ENCODE measurements at places on chromosomes 11 and 22.

DNA sequence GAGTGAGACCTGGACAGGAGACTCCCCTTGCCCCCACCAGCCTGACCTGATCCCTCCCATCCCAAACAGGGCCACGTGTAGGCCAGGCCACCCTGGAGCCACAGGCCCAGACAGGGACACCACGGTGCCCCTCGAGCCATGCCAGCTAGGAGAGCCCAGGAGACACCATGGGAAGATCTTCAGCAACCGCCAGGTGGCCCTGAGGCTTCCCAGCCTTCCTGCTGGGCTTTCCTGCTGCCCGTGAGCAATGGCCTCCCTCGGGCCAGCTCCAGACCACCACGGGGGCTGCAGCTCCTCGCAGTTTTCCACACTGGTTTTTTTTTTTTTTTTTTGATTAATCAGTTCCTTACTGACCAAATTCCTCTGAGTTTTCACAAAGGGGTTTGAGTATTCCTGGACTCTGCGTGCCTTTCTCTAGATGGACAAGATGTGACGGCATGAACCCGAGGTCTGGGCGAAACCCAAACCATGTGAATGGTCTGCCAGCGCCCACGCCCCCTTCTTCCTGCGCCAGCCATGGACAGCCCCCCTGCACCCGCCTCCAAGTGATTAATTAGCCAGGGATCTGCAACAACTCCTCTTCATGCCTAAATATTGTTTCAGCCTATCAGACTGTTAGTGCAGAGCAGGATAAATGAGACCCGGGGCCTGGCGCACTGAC lies 40.9 kb downstream of the TBX1 start:
- DNase-seq = no peak

- no peak for DNase-seq
Measured at GRCh38 chr11:129273944-129274711, 82.0 kb upstream of the ARHGAP32 start.

DNA sequence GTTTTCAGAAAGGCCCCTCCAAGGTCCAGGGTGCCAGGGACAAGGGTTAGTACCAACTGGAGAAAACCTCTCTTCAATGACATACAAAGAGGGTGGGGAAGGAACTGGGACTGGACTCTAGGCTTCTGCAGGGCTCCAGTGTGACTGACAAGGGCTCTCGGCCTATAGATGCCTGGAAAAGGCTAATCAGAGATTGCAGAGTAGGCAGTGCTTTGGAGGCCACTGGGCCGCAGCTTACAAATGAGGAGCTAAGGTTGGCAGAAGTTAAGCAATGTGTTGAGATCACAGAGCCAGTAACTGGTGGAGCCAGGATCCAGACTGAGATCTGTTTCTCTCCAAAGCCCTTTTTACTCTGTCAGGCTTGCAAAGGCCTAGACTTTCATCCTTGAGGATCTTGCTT lies 7.4 kb upstream of the DGKZ start:
- no peak for DNase-seq

GRCh38 chr11:76859708-76860227 lies 950 bp upstream of the ACER3 start:
- DNase-seq = no peak

DNA sequence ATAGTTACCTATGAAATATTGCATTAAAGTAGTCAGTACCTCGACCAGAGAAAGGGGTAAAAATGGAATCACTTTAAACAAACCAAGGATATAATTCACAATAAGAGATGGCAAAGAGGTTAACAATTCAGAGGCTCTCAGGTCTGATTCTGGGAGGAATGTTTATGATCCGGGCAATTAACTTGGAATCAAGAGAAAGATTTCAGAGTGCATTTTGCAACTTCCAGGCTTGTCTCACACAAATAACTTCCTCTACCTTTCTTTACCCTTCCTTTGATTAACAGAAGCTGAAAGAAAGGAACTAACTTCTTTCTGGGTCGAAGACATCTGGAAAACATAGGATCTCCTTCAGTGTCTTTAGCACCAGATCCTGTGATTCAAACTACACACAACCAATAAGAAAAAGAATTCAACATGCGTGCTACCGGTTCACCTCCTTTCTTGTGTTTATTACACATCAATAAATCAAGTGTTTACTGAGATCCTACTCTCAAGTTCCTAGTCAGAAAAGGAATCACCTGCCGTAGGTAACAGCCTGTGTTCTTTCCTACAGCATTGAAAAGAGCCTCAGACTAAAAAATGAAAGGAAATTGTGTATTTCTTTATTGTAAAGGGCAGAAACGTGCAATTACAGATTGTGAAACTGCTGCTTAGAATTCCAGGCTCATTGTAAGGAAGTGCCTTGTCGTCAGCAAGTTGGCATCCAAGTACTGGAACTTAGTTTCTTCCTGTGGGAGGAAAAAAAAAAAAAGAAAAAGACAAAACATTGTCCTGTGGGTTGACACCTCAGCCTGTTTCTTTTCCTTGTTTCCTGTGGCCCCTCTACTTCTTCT lies 29.5 kb downstream of the CARD18 start:
- no peak for DNase-seq

- DNase-seq = no peak
Measured at GRCh38 chr11:58186938-58187337, 1.9 kb upstream of the OR9Q2 start.

DNA sequence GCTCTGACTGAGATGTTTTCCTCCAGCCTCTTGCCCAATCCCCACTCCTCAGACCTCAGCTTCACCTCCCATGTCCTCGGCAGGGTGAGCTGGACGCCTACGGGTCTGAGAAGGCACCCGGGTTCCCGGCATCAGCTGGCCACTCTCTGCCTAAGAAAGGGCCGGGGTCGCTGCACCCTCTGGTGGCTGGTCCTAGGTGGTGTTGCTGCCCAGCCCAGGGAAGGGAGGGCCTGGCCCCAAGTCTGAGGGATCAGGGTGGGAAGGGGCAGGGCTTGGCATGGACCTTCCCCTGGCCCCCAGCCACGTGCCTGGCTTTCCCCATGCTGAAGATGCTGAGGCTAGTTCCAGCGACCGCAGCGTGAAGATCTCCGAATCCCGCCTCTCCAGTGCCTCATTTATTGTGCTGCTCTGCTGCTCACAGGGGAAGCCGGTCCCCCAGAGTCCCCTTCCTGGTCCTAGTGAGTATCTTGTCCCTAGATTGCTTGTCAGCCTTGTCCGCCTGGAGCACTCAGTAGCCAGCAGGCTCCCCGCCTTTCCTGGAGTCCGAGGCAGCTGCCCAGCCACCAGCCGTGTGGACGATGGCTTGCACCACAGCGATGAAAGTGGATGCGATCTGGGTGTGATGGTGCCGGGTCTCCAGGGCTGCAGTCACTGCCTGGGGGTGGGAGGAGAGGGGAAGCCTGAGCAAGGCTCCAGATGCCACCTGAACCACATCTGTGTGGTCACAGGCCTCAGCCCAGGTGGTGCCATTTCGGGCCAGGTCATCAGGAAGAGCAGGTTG lies 2.9 kb upstream of the GGT5 start:
- DNase-seq = peak; percentile 98
